MCF 10A (cell line): ENCODE measurements at places on chromosomes 4 and X. TPM values are rescaled to one million over a fixed set of nuclear protein-coding genes. Genes with fewer than 3 reads are reported as not detected.
A peak's percentile ranks its signal among the peaks of the same experiment; 100 is the strongest.

- H3K36me3 ChIP-seq, result no peaks in the 10 kb centered on the region
- no peak overlapping the region for H3K27ac ChIP-seq
- H3K27me3 ChIP-seq, result peaks cover 10% of the 10 kb centered on the region
- no peaks in the 10 kb centered on the region for H3K4me1 ChIP-seq
Measured at GRCh38 chrX:29281078-29281742, 694.0 kb downstream of the IL1RAPL1 start.

- H3K4me3 ChIP-seq, result no peak overlapping the region
- H3K27me3 ChIP-seq, result no peaks in the 10 kb centered on the region
- H3K36me3 ChIP-seq, result peaks cover 7% of the 10 kb centered on the region
- H3K4me1 ChIP-seq, result peaks cover 5% of the 10 kb centered on the region
- no peak overlapping the region for H3K27ac ChIP-seq
Measured at GRCh38 chr4:106503116-106504050, 134.8 kb upstream of the GIMD1 start.

GRCh38 chrX:49139713-49140112 is 16.2 kb upstream of the GPKOW start:
- H3K27ac ChIP-seq, result no peak overlapping the region
- H3K4me1 ChIP-seq, result no peaks in the 10 kb centered on the region
- no peaks in the 10 kb centered on the region for H3K27me3 ChIP-seq
- no peaks in the 10 kb centered on the region for H3K36me3 ChIP-seq

GRCh38 chr4:102781570-102781969 is 20.8 kb upstream of the MANBA start:
- DNase-seq, result no peak
- no peaks in the 10 kb centered on the region for H3K36me3 ChIP-seq
- no peaks in the 10 kb centered on the region for H3K27me3 ChIP-seq

- no peak overlapping the region for H3K27ac ChIP-seq
- peak; percentile 87 for DNase-seq
- H3K4me1 ChIP-seq, result peaks cover 68% of the 10 kb centered on the region
- no peaks in the 10 kb centered on the region for H3K27me3 ChIP-seq
- peaks cover 17% of the 10 kb centered on the region for H3K36me3 ChIP-seq
- peak overlapping the region; percentile 45 for H3K4me3 ChIP-seq
Measured at GRCh38 chr4:38675146-38676121, 11.4 kb downstream of the KLF3 start.

DNA sequence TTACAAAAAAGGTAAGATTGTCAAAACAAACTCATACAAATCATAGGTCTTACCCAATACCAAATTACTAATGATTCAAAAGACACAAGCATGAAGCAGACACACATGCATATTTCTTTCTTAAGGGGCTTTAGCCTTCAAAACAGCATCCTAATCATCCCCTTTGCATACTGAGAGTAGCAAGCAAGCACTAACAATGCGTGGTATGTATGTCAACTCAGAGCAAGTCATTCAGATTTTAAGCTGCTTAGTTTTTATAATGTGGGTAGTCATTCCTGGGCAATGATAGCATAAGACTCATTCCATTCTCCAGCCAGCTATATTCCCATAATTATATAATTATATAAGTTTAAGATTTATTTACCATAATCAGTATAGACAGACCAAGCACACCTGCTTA is 219.6 kb downstream of the DKK2 start:
- no peaks in the 10 kb centered on the region for H3K4me1 ChIP-seq
- no peak overlapping the region for H3K27ac ChIP-seq
- no peak overlapping the region for H3K4me3 ChIP-seq
- H3K36me3 ChIP-seq, result no peaks in the 10 kb centered on the region
- DNase-seq, result no peak

- no peaks in the 10 kb centered on the region for H3K4me1 ChIP-seq
- no peak overlapping the region for H3K27ac ChIP-seq
- DNase-seq, result no peak
- no peak overlapping the region for H3K4me3 ChIP-seq
- peaks cover 29% of the 10 kb centered on the region for H3K36me3 ChIP-seq
Measured at GRCh38 chrX:150813922-150814321, 84.5 kb downstream of the CD99L2 start.

DNA sequence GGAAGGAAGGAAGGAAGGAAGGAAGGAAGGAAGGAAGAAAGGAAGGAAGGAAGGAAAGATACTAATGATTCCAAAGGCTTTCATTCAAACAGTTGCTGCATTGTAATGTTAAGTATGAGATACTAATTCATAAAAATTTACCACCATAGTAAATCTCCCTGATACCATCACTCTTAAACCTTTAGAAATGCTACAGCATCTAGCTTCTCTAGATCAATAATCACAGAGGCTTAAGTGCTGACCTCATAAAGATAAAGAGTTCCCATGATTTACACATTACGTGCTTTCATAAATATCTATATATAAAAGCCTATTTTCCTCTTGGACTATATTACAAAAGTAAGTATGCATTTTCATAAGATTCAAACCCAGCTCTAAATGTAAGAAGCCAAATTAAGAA is 36.4 kb downstream of the F9 start:
- H3K36me3 ChIP-seq, result no peaks in the 10 kb centered on the region
- H3K4me3 ChIP-seq, result no peak overlapping the region
- DNase-seq, result no peak
- no peaks in the 10 kb centered on the region for H3K4me1 ChIP-seq
- H3K27me3 ChIP-seq, result no peaks in the 10 kb centered on the region

GRCh38 chrX:21524008-21524407 is 134.1 kb downstream of the KLHL34 start:
- peaks cover 44% of the 10 kb centered on the region for H3K27me3 ChIP-seq
- no peak overlapping the region for H3K27ac ChIP-seq
- no peak overlapping the region for H3K4me3 ChIP-seq
- no peak for DNase-seq

DNA sequence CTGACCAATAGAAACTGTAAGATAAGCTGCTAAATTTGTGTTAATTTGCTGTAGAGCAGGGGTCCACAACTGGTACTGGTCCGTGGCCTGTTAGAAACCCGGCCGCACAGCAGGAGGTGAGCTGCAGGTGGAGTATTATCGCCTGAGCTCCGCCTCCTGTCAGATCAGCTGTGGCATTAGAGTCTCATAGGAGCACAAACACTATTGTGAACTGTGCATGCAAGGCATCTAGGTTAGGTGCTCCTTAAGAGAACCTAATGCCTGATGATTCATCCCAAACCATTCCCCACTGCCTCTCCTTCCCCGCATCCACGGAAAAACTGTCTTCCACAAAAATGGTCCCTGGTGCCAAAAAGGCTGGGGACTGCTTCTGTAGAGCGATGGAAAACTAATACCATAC is 19.7 kb downstream of the FBXW7 start:
- H3K4me1 ChIP-seq, result peaks cover 30% of the 10 kb centered on the region
- H3K27me3 ChIP-seq, result no peaks in the 10 kb centered on the region
- DNase-seq, result peak; percentile 30
- H3K27ac ChIP-seq, result peak overlapping the region; percentile 66

GRCh38 chr4:112287258-112287989 is 1.7 kb upstream of the TIFA start:
- no peak overlapping the region for H3K27ac ChIP-seq
- peaks cover 6% of the 10 kb centered on the region for H3K36me3 ChIP-seq
- no peaks in the 10 kb centered on the region for H3K27me3 ChIP-seq
- H3K4me3 ChIP-seq, result no peak overlapping the region

GRCh38 chrX:33062041-33062440 is 149.3 kb downstream of the DMD start:
- no peaks in the 10 kb centered on the region for H3K4me1 ChIP-seq
- peaks cover 51% of the 10 kb centered on the region for H3K27me3 ChIP-seq
- H3K27ac ChIP-seq, result no peak overlapping the region
- no peak overlapping the region for H3K4me3 ChIP-seq

GRCh38 chr4:37232315-37232714 is 12.2 kb upstream of the NWD2 start:
- no peaks in the 10 kb centered on the region for H3K4me1 ChIP-seq
- H3K27me3 ChIP-seq, result no peaks in the 10 kb centered on the region
- no peak overlapping the region for H3K4me3 ChIP-seq
- no peaks in the 10 kb centered on the region for H3K36me3 ChIP-seq

CXXC4 gene
- not detected in 2 replicates for total RNA-seq

NRK gene
- total RNA-seq, result 0.16 and 0.25 TPM in 2 replicates

PCDH11X gene
- total RNA-seq, result 0.05 TPM in 1 of 2 replicates, not detected in the other

GPC4 gene
- total RNA-seq, result 1.4 and 1.9 TPM in 2 replicates
